ENCODE measurements at places on chromosomes 6 and 20.

- no peak overlapping the region for H3K27ac ChIP-seq
- H3K4me1 ChIP-seq = no peaks in the 10 kb centered on the region
- DNase-seq = no peak
- no peaks in the 10 kb centered on the region for H3K36me3 ChIP-seq
Observed at GRCh38 chr20:32869562-32869961, 10.8 kb downstream of the EFCAB8 start.

DNA sequence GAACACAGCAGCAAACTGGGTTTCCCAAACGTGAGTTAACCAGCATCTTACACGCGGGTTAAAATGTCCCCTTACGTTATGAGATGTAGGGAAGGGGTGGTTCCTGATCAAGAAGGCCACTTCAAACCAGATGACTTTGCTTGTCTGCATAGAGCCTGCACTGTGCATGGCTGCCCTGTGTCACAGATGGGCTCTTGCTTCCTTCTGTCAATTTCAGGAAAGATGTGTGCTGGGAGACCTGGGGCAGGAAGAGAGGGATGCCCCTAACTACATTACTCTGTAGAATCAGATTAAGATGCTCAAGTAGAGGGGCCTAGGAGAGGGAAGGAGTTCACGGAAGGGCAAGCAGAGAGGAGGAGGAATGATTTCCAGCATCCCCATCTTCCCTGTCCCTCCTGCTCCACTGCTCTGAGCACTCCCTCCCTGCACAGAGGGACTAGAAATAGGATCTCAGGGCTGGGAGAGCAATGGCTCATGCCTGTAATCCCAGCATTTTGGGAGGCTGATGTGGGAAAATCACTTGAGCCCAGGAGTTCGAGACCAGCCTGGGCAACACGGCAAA is 63.5 kb upstream of the ZMYND8 start:
- peak overlapping the region; percentile 27 for H3K27ac ChIP-seq
- H3K4me3 ChIP-seq = no peak overlapping the region
- H3K27me3 ChIP-seq = no peaks in the 10 kb centered on the region
- H3K4me1 ChIP-seq = peaks cover 25% of the 10 kb centered on the region
- no peak for DNase-seq

DNA sequence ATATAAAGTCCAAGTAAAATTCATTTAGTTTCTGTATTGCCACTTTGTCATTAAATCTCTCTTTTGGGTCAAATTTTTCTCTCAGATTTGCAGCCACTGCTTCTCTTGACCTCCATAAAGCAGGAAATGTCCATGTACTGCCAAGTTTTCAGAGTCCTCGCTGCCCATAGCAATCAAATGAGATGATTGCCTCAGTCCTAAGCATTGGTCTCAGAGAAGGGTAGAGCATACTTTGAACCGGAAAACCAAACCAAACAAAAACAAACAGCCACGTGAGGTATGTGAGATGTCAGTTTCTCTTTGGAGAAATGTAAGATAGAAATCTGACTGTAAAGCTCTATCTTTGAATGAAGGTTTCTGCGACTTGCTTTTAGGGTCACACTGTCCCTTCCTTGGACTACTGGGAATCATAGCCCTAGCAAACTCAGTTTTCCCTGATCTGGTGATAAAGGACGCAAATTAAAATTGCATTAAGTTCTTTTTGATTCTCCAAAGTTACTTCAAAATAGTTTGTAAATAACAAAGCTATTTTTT is 505.4 kb upstream of the CITED2 start:
- peaks cover 3% of the 10 kb centered on the region for H3K4me1 ChIP-seq
- H3K4me3 ChIP-seq = no peak overlapping the region
- peaks cover 5% of the 10 kb centered on the region for H3K27me3 ChIP-seq
- DNase-seq = no peak
- H3K27ac ChIP-seq = no peak overlapping the region

DNA sequence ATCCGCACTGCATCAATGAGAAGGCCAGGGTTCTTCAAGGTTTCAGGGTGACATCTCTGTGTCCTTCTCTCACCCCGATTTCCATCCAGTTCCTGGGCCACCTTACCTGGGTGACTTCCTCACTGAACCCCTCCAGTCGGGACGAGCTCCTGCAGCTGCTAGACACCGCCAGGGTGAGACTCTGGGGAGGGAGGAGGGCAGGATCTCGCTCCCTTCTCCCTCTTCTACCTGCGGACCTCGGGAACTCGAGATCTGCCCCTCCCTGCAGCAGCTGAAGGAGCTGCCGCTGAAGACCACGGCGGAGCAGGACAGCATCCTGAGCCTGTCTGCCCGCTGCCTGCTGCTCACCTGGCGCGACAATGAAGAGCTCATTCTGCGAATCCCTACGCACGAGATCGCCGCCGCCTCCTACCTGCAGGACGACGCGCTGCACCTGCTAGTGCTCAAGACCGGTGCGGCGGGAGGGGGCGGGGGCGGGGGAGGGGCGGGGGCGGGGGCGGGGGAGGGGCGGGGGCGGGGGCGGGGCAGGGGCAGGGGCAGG is 7.5 kb downstream of the CCM2L start:
- H3K4me1 ChIP-seq = peaks cover 19% of the 10 kb centered on the region
- H3K4me3 ChIP-seq = peak overlapping the region; percentile 66
- no peak overlapping the region for H3K27ac ChIP-seq
- no peak for DNase-seq
- no peaks in the 10 kb centered on the region for H3K36me3 ChIP-seq

GRCh38 chr6:46626228-46626909 is 26.2 kb downstream of the CYP39A1 start:
- peaks cover 8% of the 10 kb centered on the region for H3K4me1 ChIP-seq
- H3K36me3 ChIP-seq = no peaks in the 10 kb centered on the region
- H3K4me3 ChIP-seq = no peak overlapping the region
- peaks cover 10% of the 10 kb centered on the region for H3K27me3 ChIP-seq
